Erythroblast (primary cell): ENCODE measurements at places on chromosomes 16 and 17.

DNA sequence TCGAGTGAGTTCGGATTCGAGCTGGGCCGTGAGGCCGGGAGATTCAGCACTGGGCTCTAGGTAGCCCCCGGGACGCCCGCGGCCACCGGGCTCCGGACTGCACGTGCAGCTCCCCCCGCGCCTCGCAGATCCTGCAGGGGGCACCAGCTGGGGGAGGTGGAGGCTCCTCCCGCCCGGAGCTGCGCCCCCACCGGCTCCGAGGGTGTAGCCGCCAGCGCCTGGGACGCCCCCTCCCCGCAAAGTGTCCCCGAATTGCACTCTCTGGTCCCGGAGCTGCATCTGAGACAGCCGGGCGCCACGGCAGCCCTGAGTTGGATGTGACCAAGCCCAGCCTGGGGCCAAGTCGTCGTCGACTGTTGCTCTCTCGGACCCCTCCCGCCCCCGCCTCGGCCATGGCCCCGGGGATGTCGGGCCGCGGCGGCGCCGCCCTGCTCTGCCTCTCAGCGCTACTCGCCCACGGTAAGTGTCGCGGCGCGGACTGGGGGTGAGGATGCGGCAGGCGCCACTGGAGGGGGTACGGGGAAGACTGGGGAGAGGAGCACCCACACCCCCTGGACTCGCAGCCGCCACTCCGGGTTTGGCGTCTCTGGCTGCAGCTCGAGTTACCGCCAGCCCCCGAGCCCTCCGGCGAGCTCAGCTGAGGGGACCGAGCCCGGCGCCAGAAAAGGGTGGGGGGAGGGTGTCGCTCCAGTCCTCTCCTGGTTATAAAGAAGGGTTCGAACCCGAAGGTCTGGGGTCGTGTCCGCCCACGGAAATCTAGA is 1.5 kb downstream of the TMEM132E start:
- no peak for DNase-seq

DNA sequence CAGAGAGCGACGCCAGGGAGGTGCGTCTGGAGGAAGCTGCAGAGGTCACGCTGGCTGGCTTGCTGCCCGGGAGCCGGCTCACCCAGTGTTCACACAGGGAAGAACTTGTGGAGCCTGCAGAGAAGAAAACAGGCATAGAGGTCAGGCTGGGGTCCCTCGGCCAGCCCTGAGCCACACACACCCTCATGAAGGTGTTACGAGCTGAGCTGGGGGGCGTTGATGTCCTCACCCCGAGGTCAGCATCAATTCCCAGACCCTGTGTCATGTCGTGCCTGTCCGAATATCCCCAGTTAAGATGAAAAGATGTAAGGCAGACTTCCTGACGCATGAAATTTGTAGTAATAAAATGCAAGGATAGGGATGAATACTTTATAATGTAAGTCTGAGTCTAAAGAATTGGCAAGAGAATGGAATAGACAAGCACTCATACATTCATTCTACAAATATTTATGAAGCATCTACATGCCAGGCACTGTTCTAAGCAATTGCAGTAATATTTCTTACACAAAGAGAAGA is 77.1 kb downstream of the USP31 start:
- no peak for DNase-seq

GRCh38 chr16:85296859-85297660 is 184.8 kb upstream of the CIBAR2 start:
- peak; percentile 70 for DNase-seq

- no peak for DNase-seq
Observed at GRCh38 chr17:62188713-62189112, 123.6 kb upstream of the MED13 start.

- DNase-seq, result no peak
Observed at GRCh38 chr16:60582528-60582927, 1453.7 kb downstream of the CDH8 start.
